ENCODE measurements at places on chromosomes 3 and 15. TPM values are rescaled to one million over a fixed set of nuclear protein-coding genes. Genes with fewer than 3 reads are reported as not detected.

Gene LRRC34
- 5.1 TPM for total RNA-seq

Gene ATP10A
- 60.2 TPM for total RNA-seq

Gene USP4
- 84.2 TPM for total RNA-seq

Gene CCK
- total RNA-seq = not detected

Gene WDR93
- not detected for total RNA-seq

All from T-helper 2 cell treated with Interferon-gamma antibody and Interleukin-4, amounts not matched to agents 100 ng/mL and 5 ng/mL, for 36 hours (primary cell).